Activated T-cell treated with anti-CD3 and anti-CD28 coated beads, Interleukin-2, amount 50 U/mL, for 4 hours (primary cell): ENCODE measurements at places on chromosomes 7 and 10.

- no peak for DNase-seq
These were observed 262.8 kb upstream of the IMMP2L start for GRCh38 chr7:111825046-111825445.

GRCh38 chr10:114404171-114405010 lies at the start of gene AFAP1L2:
TSS of gene AFAP1L2 (minus strand) at chr10:114404502. CDS start at chr10:114404455, 47 bp downstream.
- no peak for DNase-seq

DNA sequence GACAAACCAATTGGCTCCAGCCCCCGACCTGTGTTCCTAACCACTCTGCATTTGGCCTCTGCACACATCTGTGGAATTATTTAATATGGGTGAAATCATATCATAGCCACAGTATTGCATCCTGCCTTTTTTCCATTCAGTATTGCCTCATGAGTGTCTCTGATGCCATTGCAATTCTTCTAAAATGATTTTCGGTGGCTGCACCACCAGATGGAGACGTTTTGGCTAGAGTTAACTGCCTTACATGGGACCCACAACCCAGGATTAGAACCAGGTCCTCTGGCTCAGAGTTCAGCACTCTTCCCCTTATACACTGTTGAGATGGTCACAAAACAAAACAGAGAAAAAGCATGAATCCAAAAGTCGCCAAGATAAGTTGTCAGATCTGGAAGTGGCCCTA lies 180.8 kb downstream of the EMX2 start:
- DNase-seq: no peak

DNA sequence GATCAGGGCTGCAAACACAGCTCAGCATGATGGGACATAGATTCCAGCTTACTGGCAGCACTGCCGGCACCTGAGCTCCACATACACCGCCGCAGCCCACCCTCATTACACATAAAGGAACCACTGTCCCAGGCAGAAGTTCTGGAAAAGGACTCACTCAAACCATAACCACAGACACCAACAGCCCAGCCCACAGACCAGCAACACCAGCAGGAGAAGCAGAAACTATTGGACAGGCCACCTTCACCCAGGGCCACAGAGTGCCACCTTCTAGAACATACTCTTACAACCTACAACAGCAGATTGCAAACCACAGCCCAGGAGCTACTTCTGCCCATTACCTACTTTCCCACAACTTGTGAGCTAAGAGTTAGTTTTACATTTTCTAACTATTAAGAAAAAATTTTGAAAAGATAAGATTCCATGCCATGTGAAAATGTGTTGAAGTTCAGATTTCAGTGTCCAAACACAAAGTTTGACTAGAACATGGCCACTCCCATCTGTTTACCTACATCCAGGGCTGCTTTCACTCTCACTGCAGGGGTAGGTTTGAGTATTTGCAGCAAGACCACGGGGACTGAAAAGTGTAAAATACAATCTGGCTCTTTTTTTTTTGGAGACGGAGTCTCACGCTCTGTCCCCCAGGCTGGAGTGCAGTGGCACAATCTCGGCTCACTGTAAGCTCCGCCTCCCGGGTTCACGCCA lies 153.0 kb downstream of the TNS3 start:
- no peak for DNase-seq

DNA sequence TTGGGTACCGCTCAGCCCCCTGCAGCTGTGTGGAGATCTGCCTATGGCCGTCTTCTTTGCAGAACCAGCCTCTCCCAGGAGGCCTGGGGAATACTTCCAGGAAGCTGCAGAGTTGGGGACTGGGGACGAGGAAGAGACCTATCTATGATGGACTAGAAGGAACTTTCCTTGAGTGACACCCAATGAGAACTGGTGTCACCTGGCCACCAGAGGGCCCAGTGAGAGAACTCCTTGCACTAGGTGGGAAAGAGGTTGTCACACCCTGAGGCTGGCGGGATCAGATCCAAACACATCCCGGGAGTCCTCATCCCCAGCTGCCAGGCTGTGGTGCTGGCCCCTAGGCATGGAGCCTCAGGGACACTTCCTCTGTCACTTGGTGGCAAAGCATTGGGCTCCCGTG lies 4.9 kb upstream of the GRID2IP start:
- no peak for DNase-seq

- no peak for DNase-seq
These were observed 138.9 kb upstream of the CDK13 start for GRCh38 chr7:39811161-39811614.

GRCh38 chr7:45470031-45470430 lies 104.1 kb upstream of the ADCY1 start:
- DNase-seq: no peak

DNA sequence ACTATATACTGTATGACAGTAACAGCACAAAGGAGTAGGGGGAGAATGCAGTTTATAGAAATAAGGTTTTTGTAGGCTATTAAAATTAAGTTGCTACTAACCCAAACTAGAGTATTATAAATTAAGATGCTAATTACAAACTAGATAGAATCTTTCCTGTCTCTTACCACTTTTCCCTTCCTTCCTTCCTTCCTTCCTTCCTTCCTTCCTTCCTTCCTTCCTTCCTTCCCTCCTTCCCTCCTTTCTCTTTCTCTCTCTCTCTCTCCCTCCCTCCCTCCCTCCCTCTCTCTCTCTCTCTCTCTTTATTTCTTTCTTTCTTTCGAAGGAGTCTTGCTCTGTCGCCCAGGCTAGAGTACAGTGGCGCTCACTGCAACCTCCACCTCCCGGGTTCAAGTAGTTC lies 36.4 kb upstream of the BRAF start:
- DNase-seq: no peak

DNA sequence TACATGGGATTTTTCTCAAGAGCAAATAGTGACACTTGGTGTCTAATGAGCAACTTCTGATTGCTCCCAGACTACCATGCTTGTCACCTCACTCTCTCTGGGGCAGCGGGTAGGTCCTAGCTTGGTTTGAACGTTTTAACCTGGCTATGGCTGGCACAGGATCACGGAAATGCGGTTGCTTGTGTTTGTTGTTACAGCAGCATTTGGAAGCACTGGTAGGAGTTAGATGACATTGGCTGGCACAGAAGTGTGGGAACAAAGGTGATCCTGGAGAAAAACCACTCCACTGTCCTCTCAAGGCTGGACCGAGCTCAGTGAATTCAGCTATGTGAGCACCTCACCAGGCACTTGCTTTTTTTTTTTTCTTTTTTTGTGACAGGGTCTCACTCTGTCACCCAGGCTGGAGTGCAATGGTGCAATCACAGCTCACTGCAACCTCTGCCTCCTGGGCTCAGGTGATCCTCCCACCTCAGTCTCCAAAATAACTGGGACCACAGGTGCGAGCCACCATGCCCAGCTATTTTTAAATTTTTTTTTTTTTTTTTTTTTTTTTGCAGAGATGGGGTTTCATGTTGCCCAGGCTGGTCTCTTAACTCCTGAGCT lies 3.5 kb upstream of the PFKFB3 start:
- DNase-seq: no peak

DNA sequence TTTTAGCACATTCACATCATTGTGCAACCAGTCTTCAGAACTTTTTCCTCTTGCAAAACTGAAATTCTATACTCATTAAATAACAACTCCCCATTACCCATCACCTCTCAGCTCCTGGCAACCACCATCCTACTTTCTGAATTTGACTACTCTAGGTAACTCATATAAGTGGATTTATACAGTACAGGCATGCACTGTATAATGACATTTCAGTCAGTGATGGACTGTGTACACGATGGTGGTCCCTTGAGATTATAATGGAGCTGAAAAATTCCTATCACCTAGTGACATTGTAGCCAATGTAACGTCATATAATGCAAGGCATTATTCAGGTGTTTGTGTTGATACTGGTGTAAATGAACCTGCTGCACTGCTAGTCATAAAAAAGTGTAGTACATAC lies 60.1 kb downstream of the BTRC start:
- no peak for DNase-seq

DNA sequence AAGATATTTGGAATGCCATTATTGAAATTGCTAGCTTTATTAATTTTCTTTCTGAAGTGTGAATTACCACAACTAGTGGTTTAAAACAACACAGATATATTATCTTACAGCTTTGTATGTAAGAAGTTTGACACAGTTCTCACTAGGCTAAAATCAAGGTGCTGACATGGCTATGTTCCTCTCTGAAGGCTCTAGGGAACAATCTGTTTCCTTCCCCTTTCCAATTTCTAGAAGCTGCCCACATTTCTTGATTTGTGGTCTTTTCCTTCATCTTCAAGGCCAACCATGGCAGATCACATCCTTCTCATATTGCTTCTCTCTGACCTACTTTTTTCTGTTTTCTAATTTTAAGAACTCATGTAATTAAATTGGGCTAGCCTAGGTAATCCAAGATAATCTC lies 43.3 kb upstream of the SLC26A3 start:
- DNase-seq: no peak

- DNase-seq: no peak
These were observed 189.5 kb downstream of the CXCL12 start for GRCh38 chr10:44195112-44196007.

DNA sequence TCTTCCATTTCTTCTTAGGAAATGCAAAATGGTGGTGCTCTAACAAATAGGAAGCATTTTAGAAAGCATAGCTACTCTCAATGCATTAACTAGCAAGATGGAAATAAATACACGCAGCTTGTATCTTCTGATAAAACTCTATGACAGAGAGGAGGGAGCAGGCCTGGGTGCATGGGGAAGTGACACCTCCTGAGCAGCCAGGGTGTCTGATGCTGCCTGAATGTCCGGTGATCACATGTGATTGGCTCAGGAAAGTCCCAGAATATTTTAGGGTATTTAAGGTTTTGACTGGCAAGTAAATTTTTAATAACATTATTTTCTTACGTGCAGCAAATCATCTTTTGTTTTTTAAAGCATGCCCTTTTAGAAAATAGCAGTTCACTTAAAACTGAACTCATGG lies 261.0 kb upstream of the KLF6 start:
- DNase-seq: no peak

DNA sequence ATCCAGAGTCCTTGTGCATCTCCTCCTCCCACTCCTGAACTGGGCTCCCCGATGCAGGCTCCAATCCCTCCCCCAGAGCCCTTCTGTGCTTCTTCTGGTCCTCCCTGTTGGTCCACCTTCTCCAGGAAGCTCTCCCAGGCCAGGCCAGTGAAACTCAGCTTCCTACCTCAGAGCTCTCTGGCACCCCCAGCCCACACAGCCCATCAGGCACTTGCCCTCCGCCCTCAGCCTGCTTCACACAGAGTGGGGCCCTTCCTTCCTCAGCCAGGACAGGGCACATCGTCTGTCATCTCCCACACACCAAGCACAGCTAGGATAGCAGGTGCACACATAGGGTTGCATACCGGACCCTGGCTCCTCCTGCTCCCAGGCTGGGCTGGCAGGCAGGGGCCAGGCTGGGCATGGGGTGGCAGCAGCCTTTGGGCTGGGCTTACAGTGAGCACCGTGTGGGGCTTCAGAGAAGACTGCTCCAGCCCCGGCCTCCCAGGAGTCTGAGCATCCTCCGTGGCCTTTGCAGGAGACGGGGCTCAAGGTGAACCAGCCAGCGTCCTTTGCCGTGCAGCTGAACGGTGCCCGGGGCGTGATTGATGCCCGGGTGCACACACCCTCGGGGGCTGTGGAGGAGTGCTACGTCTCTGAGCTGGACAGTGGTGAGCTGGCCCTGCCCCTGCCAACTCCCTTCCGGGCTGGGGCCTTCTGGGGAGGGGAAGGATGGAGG lies 6.5 kb upstream of the ATP6V1F start:
- no peak for DNase-seq

GRCh38 chr10:62043421-62044021 lies 142.0 kb downstream of the ARID5B start:
- DNase-seq: no peak

DNA sequence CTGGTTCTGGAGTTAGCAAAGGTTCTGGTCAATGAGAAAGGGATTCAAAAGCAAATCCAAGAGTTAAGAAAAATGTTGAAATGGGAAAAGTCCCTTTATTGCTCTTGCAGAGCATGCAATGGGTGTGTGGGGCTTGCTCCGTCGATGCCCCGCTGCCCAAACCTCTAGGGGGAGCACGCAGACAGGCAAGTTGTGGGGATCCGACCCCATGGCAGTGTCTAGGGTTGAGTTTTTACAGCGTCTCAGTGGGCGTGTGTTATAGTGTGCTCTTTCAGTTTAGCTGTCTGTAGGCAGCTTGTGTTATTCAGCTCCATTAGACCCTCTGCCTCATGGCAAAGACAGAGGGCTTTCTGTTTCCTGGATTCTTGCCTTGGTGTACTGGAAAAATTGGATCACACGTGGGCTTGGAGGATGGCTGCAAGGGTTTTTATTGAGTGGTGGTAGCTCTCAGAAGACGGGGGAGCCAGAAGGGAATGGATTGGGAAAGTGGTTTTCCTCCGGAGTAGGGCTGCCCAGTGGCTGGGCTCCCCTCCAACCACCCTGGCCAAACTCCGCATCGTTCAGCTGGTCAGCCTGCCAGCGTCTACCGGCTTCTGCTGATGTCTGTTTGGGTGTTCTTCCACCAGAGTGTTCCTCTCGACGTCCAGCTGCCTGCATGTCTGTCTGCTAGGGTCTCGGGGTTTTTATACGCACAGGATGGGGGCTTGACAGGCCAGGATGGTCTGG lies 102.3 kb upstream of the PLXDC2 start:
- no peak for DNase-seq

DNA sequence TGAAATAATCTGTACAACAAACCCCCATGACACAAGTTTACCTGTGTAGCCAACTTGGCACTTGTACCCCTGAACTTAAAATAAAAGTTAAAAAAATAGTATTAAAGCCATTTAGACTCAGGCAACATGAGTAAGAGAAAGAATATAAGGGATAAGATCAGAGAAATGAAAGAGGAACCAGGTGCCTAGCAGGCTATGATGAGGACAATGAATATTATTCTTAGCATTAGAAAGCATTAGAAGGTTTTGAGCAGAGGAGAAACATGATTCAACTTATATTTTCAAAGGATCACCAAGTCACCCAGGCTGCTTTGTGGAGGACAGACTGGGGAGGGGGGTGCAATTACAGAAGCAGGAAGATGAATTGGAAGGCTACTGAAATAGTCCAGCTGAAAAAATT lies 48.1 kb upstream of the TES start:
- DNase-seq: no peak

DNA sequence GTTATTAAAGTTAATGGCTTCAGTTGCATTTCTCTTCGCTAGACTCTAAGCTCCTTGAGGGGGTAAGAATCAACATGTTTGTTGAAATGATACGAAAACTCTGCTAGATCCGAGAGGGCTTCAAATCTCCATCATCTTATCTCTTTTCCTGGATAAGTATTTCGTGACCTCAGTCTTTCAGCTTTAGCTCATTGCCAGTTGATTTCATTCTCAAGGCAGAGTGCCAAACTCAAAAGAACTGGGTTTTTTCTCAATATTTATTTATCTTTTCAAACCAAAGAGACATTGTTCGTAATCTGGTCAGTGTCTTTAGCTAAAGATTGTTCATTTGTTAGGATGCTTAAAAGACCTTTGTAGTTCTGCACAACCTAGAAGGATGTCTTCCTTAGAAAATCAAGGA lies 108.9 kb downstream of the ARID5B start:
- DNase-seq: no peak
